ENCODE measurements at places on chromosomes 7 and 10.

GRCh38 chr7:127252778-127253280 is at the start of gene GRM8:
TSS of gene GRM8 (minus strand) at chr7:127252941.
- DNase-seq, result no peak

DNA sequence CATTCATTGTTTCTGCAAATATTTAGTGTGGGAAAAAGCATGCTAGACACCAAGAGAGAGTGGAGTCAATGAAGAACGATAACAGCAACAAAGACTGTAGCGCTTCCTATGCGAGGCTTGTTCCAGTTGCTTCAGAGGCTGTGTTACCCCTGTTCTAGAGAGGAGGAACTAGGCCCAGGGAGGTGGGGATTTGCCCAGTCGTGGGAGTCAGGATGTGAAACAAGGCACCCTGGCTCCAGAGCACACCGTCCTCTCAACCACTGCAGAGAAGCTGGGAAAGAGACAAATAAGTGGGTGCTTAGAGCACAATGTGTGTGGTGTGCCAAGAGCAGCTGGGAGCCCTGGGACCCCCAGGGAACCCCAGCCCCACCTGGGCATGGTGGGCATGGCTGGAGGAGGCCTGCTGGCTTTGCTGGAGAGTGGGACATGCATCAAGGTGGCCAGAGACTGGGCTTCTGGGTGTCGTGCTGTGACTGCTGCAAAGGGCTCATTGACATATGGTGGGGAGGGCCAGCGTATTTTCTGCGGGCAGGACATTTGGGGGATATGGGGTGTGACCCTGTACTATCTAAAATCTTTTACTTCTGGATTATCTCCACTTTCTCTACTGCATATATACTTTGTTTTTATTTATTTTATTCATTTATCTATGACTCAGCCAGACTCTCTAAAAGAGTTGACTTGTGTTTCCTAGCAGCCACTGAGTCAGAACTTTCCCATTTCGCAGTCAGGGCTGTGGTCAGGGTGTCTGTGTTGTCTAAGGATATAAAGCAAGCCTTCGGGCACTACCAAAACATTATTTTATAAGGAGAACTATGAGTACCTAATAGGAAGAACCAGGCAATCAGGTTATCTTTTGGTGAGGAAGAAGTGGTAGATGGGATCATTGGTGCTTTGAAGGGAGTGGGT is 95.4 kb downstream of the TCF7L2 start:
- no peak for DNase-seq

DNA sequence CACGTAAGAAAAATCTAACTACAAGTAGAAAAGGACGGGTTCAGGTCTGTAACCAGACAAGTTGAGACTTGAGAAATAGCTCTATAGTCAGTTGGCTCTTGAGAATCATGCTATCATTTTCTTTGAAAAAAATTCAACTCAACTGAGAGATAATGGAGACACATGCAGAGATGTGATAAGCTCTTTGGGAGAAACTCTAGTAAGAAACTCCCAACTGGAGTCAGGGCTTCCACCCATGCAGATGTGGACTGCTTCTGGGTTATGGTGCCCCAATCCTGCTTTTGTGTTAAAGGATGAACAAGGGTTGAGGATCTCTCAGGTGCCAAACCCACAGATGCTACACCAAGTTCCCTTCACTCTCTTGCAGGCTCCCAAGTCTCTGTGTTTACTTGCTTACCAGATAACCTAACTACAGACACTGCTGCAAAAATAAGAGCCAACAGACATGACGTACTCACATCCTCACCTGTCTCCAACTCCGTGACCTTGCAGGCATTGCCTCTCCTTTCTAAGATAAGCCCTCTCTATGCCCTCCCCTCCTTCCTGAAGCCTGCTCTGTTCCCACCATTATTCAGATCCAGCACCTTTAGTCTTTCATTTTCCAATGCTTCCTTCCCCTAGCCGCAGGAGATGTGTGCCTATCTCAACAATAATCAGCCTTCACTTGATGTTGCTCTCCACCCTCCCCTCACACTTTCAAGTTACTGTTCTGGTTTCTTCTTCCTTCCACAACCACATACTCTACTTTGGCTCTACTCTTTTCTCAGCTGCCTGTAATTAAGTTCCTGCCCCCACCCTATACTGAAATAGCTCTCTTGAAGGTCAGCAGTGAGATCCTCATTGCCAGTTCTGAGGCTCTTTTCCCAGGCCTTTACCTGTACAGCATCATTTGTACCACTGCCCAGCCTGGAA is 130.0 kb downstream of the ICA1 start:
- DNase-seq, result no peak

GRCh38 chr7:93013446-93014061 is 104.2 kb downstream of the SAMD9 start:
- DNase-seq, result no peak

DNA sequence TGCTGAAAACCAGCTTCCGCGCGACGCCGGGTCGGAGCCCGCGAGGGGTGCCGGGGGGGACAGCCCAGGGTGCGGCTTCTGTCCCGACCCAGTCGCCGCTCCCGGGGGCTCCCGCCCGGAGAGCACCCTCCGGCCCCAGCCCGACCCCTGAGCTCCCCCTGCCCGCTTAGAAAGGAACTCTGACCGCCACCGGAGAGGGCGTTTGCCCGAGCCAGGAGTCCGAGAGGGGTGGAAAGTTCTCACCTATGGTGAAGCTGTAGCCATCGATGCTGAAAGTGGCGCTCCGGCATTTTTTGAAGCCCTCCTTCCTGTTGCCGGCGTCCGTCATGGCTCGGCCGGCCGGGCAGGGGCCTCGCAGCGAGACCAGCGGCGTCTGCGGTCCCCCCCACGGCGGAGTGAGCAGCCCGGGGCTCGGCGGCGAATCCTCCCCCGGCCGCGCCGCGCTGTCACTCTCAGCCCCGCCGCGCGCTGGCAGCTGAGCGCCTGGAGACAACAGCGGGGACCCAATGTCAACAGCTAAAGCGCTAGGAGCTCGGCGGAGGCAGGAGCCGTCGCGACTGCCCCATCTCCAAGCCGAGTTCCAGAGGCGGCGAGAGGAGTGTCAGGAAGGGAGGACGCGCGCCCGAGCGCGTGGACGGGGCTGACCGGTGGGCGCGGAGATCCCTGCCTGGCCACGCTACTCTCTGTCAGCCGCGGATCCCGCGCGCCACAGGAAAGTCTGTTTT is 191.6 kb downstream of the LSM5 start:
- DNase-seq, result no peak

DNA sequence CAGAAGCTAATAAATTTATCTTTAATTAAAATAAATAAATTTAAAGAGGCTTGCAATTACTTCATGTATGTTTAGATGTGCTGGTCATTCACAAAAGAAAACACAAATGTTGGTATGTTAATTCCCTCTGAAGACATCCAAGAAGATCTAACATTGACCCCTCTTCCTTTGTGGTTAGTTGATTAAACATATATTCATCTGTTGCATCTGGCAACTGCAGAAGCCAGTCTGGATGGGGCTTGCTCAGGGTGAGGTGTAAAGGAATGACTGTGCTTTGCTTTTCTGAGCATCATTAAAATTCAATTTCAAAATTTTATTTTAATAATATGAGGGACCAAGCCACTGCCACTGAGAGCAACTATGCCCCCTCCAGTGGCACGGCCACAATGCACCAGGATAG is 36.4 kb upstream of the FERD3L start:
- DNase-seq, result no peak

- DNase-seq, result no peak
Measured at GRCh38 chr7:98556288-98556687, 60.8 kb upstream of the NPTX2 start.
